Activated CD8-positive, alpha-beta memory T cell treated with anti-CD3 and anti-CD28 coated beads, Interleukin-2, amount 10 ng/mL, durations not matched to agents 7 days and 5 days (primary cell): ENCODE measurements at places on chromosomes 4 and X. TPM values are rescaled to one million over a fixed set of nuclear protein-coding genes. Genes with fewer than 3 reads are reported as not detected.

PHEX gene
- total RNA-seq = 7.7 TPM

- H3K36me3 ChIP-seq = peaks cover 35% of the 10 kb centered on the region
- DNase-seq = no peak
- no peak overlapping the region for H3K27ac ChIP-seq
- no peak overlapping the region for H3K4me3 ChIP-seq
- H3K27me3 ChIP-seq = no peaks in the 10 kb centered on the region
- peaks cover 2% of the 10 kb centered on the region for H3K4me1 ChIP-seq
Observed at GRCh38 chrX:53637479-53637878, 49.0 kb downstream of the HUWE1 start.

DNA sequence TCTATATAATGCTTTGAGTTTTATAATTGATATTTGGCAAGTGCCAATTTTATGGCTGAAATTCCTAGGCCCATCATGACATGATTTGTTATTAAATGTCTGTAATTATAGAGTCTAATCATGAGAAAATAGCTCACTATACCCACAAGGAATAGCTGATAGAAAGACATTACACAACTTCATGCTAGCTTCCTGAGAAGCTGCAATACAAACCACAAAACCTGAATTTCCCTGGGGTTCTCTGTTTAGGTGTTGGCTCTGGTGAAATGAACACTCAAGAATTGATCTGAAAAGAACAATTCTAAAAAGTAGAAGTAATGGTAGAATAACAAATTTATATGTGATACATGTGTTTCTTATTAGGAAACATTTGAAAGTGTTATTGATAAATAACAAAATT, 169.6 kb downstream of the GASK1B start:
- no peaks in the 10 kb centered on the region for H3K4me1 ChIP-seq
- no peaks in the 10 kb centered on the region for H3K36me3 ChIP-seq
- peaks cover 2% of the 10 kb centered on the region for H3K27me3 ChIP-seq
- H3K27ac ChIP-seq = no peak overlapping the region
- no peak overlapping the region for H3K4me3 ChIP-seq
- no peak for DNase-seq

TASL gene
- 3.2 TPM for total RNA-seq

DNA sequence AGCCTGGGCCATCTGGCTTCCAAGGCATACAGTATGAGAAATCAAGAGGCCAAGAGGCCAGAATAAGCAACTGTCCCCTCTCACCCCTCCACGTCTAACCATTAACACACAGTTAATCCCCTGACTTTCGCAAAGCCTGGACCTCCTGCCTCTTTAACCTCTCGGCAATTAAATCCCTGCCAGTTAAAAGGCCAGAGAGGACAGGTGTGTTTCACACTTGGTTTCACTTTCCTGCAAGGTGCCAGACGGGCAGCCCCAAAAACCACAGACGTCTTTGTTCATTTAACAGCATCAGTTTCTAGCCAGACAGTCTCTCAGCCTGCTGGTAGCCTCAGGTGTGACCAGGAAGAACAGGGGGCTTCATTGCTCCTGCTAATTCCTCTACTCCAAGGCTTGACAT, 91.1 kb upstream of the KIT start:
- H3K27me3 ChIP-seq = no peaks in the 10 kb centered on the region
- no peak for DNase-seq
- no peaks in the 10 kb centered on the region for H3K36me3 ChIP-seq
- no peak overlapping the region for H3K4me3 ChIP-seq

CLIC2 gene
- 1.0 TPM for total RNA-seq
